MCF 10A (cell line): ENCODE measurements at places on chromosomes 13 and 19.

- H3K4me1 ChIP-seq: no peaks in the 10 kb centered on the region
- no peaks in the 10 kb centered on the region for H3K36me3 ChIP-seq
- no peak overlapping the region for H3K4me3 ChIP-seq
- no peaks in the 10 kb centered on the region for H3K27me3 ChIP-seq
- H3K27ac ChIP-seq: no peak overlapping the region
These were observed 18.5 kb upstream of the ZNF681 start for GRCh38 chr19:23777216-23777615.

- H3K27me3 ChIP-seq: no peaks in the 10 kb centered on the region
- H3K4me1 ChIP-seq: no peaks in the 10 kb centered on the region
- H3K27ac ChIP-seq: no peak overlapping the region
- no peak overlapping the region for H3K4me3 ChIP-seq
- no peaks in the 10 kb centered on the region for H3K36me3 ChIP-seq
- DNase-seq: no peak
These were observed 290.1 kb downstream of the DCLK1 start for GRCh38 chr13:35841060-35841521.

- no peak overlapping the region for H3K27ac ChIP-seq
- DNase-seq: no peak
- no peaks in the 10 kb centered on the region for H3K27me3 ChIP-seq
- peaks cover 10% of the 10 kb centered on the region for H3K36me3 ChIP-seq
- peaks cover 23% of the 10 kb centered on the region for H3K4me1 ChIP-seq
These were observed 1.4 kb upstream of the CIC start for GRCh38 chr19:42267644-42268141.

DNA sequence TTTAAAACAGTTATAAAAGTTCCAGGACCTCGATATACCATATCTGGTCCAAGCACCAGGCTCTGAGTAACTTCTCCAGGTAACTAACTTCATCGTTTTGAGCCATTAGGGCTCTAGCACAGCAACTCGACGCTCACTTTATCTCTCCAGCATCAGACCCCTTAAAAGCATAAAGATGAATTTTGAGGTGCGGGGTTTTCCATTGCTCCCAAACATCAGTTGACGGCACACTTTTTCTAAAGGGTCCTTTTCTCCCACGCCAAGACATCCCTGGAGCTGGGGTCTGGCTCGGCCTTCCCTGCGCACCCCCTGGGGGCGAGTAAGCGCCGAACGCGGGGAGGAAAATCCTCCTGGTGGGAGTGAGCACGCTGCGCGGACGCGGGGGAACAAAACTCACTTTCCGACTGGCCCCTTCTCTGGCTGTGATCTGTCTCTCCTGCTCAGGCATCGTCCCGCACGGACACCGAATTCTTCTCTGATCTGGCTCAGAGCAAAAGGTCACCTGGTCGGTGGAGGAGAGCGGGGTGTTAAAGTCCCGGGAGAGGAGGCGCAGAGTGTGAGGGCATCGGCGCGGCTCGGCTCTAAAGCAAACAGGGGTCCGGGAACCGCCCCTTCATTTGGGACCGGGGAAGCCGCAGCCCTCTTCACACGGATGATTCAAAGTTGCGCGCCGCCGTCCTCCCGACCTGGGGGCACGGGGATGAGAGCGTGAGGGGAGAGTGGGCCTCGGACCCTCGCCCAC lies at the start of gene ATP7B:
ATP7B (minus strand) TSS at position 561 of the 742 bp plus-strand sequence; CDS start at position 448, 113 bp downstream.
- peaks cover 17% of the 10 kb centered on the region for H3K4me1 ChIP-seq
- no peaks in the 10 kb centered on the region for H3K27me3 ChIP-seq
- DNase-seq: no peak
- peaks cover 10% of the 10 kb centered on the region for H3K36me3 ChIP-seq
- H3K4me3 ChIP-seq: peak within 1 kb of the TSS; percentile 92

DNA sequence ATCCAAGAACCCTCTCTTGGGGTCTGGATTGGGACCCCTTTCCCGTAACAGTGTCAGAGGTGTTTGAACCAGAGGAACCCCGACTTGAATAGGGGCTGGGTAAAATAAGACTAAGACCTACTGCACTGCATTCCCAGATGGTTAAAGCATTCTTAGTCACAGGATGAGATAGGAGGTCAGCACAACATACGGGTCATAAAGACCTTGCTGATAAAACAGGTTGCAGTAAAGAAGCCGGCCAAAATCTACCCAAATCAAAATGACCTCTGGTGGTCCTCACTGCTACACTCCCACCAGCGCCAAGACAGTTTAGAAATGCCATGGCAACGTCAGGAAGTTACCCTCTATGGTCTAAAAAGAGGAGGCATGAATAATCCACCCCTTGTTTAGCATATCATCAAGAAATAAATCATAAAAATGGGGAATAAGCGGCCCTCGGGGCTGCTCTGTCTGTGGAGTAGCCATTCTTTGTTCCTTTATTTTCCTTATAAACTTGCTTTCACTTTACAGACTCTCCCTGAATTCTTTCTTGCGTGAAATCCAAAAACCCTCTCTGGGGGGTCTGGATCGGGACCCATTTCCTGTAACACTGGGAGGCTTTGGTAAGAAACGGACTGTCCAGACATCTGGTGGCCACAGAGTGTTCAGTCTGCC lies 4.4 kb upstream of the SIN3B start:
- no peak for DNase-seq
- H3K27me3 ChIP-seq: no peaks in the 10 kb centered on the region
- H3K36me3 ChIP-seq: peaks cover 11% of the 10 kb centered on the region
- H3K4me3 ChIP-seq: peak overlapping the region; percentile 70
- H3K27ac ChIP-seq: peak overlapping the region; percentile 68
- H3K4me1 ChIP-seq: peaks cover 28% of the 10 kb centered on the region

- H3K4me3 ChIP-seq: no peak overlapping the region
- no peaks in the 10 kb centered on the region for H3K36me3 ChIP-seq
- no peak for DNase-seq
These were observed 82.6 kb downstream of the NUFIP1 start for GRCh38 chr13:44906713-44907112.

GRCh38 chr13:39729156-39729555 lies 73.7 kb downstream of the COG6 start:
- no peak for DNase-seq
- H3K4me3 ChIP-seq: no peak overlapping the region
- no peak overlapping the region for H3K27ac ChIP-seq
- no peaks in the 10 kb centered on the region for H3K27me3 ChIP-seq
- peaks cover 38% of the 10 kb centered on the region for H3K36me3 ChIP-seq

DNA sequence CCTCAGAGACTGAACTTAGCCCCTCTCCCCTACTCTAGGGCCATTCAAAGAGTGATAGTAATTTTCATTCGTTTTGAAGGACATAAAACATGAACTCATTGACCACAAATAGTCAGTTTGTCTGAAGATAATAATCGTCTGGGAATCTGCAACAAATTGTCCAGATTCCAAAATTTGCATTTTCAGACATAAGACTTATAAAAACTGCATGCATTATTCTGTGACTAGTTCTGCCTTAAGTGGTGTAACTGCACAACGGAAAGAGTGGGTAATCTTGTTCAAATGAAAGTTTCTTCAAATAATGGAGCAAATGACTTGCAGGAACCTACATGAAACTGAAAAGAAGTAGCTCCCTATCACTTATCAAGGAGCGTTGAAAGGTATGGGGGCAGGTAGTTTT lies 8.4 kb downstream of the CSNK1A1L start:
- no peaks in the 10 kb centered on the region for H3K36me3 ChIP-seq
- no peak overlapping the region for H3K27ac ChIP-seq
- no peak for DNase-seq
- H3K27me3 ChIP-seq: no peaks in the 10 kb centered on the region

DNA sequence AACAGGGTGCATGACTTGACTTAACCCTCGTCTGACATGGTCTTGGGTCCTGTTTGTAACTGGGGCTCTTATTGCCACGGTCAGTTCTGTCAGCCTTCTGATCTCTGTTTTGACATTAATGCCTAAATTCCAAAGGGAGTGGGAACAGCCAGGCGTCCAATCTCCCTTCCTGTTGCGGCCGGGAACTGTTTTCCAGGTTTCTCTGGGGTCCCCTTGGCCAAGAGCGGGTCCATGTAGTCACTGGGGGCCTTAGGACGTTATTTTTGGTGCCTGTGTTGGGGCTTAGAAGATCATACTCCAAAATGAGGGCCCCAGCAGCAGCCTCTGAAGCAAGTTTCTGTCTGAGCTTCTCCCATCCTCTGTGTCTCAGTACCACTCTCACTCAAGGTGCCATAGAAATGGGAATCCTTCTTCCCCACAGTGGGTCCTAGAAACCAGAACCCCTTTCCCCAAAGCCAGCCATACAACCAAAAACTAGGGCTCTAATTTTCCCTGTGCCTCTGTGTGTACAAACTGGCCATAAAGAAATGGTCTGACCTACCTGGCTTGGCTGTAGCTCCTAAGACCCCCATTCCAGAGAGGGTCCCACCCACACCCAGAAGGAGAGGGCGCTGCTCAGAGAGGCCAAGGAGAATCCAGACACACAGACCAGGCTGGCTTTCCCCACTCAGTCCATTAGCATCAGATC lies 50.4 kb downstream of the C13orf46 start:
- H3K27ac ChIP-seq: no peak overlapping the region
- no peak overlapping the region for H3K4me3 ChIP-seq
- H3K27me3 ChIP-seq: no peaks in the 10 kb centered on the region

- no peak for DNase-seq
- H3K4me3 ChIP-seq: no peak overlapping the region
- no peaks in the 10 kb centered on the region for H3K36me3 ChIP-seq
- H3K4me1 ChIP-seq: no peaks in the 10 kb centered on the region
- no peaks in the 10 kb centered on the region for H3K27me3 ChIP-seq
- H3K27ac ChIP-seq: no peak overlapping the region
These were observed 4.8 kb upstream of the SOX1 start for GRCh38 chr13:112062072-112062567.

- H3K36me3 ChIP-seq: no peaks in the 10 kb centered on the region
- H3K27me3 ChIP-seq: no peaks in the 10 kb centered on the region
- H3K27ac ChIP-seq: no peak overlapping the region
- H3K4me1 ChIP-seq: peaks cover 18% of the 10 kb centered on the region
- DNase-seq: no peak
These were observed 25.4 kb downstream of the PAK4 start for GRCh38 chr19:39150807-39151600.
